ELR (cell line): ENCODE measurements at places on chromosomes 2 and 18.

DNA sequence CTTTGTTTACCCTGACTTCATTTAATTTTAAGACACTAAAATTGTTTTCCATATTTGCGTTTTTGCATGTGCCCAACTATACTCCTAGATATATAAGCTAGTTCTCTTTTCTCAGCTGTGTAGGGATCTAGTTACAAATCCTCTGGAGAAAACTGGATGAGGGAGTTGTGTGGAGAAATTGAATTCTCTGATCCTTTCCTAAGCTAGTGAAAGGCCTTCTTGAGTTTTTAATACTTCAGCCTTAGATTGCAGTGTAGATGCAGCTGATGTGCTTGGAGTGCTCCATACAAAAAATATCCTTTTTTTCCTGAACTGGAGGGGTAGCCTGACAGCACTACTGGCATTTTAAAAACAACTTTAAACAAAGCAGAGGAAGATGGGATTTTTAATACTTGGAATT lies 8.6 kb upstream of the MTX2 start:
- DNase-seq: no peak

DNA sequence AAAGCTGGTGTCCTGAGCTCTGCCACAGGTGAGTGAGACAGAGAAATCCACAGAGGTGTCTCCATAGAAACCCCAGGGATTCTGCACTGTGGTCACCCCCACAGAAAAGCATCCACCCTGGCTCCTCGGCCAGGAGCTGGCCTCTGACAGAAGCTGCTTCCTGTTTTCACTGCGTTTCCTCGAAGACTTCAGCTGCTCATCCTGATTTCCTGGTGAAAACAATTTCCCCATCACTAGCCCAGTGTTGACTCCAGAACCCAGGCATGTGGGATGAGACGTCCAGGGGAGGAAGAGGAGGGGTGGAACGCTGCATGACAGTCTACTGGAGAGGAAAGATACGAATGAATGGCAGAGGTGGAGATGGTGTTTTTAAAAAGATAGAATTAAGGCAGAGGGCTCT lies 60.3 kb upstream of the GPR45 start:
- DNase-seq: no peak

DNA sequence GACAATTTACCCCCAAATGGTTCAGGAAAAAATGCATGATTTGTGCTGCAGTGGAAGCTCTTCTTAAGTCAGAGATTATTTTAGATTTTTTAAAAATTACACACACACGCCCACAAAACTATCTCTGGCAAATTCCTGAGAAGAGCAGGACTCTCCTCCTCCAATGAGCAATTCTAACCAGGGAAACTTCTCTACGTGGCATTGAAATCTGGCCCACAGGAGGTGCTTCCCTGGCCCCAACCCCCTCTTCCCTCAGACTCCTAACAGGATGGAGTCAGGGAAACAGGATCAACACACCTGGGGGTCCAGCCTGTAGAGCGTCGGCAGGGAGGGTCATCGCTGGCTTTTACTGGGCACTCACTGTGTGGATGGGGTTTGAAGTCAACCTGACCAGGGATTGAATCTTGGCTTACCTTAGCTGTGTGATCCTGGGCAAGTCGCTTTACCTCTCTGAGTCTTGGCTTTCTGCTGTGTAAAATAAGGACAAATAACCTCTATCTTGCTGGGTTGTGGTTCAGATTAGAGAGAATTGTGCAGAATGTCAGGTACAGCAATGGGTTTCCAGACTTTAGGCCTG lies 65.4 kb upstream of the ASAP2 start:
- DNase-seq: no peak

DNA sequence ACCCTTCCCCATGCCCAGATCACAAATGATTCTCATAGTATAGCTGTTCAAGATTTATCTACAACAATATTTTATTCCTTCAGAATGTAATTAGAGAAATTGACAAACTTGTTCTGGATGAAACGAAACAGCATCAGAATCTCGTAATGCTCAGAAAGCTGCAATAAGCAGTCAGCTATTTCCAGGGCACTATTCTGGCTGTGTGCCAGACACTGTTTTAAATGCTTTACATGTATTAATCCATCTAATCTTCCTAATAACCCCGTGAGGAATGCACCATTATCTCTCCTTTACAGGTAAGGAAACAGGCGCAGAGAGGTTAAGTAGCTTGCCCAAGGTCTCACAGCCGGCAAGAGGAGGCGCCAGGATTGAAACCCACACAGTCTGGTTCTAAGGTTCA lies 10.1 kb upstream of the LYPD6B start:
- DNase-seq: no peak

GRCh38 chr2:168697668-168698121 lies 104.7 kb upstream of the NOSTRIN start:
- DNase-seq: no peak

DNA sequence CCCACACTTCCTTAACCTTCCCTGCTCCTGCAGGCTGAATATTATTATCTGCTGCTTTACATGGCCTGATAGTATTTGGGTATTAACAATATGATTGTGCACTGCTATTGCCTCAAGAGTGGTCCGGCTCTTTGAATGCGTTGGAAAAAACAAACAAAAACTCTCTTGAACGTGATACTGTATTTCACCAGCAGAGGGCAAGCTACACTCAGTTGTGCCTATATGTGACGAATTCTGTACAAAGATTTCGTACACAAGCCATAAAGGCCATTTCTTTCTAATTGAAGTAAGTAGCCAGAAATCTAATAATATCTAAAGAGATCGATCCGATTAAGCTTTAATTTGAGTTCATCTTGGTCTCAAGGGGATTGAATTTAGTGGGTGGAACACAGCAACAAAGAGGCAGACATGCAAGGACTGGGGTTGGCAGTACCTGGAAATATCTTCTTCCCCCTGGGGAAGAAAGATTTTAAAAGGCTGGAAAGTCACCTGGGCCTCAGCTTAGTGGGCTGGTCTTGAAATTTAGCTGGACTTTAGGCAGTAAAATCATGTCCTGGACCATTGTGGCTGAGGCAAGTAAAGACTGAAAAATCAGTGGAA lies 49.3 kb upstream of the RAB6D start:
- DNase-seq: peak; percentile 62

DNA sequence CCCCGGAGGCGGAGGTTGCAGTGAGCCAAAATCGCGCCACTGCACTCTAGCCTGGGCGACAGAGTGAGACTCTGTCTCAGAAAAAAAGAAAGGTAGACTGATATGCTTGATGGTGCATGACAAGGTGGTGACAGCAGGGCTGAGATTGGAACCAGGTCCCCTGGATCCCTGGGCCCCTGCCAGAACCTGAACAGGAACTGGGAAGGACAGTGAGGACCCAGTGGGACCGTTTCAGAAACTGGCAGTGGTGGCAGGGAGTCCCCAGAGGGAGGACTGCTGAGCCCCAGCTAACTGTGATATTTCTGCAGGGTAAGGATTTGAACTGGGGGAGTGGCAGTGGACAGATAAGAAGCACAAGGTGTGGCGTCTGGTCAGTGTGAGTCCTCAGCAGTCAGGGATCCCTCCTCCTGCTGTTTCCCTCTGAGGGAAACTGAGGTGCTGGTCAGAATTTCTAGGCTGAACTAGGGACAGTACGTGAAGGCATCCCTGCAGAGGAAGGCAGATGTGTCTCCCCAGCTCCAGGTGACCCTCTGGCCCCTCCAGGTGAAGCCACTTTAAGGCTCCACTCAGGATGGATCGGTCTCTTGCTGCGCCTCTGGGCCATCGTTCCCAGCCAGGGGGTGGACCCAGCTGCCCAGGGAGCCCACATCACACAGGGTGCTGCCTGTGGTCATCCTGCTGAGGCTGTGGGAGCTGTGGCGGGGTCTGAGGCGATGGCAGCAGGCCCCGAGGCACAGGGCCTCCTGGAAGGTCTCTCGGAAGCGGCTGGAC lies 5.6 kb downstream of the NMUR1 start:
- DNase-seq: no peak

DNA sequence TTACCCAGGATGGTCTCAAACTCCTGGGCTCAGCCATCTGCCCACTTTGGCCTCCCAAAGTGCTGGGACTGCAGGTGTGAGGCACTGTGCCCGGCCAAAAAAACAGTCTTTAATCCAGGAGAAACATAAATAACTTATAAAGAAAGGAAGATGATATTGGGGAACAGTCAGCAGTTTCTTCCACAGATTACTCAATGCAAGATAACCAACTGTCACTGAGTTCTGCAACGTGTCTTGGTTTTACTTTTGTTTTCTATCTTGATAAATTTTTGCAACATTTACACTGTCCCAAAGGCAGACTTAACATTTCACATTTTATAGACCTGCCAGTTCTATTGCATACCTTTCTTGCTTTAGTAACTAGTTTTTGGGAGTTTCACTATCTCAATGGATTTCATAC lies 71.1 kb downstream of the ANKRD44 start:
- no peak for DNase-seq

DNA sequence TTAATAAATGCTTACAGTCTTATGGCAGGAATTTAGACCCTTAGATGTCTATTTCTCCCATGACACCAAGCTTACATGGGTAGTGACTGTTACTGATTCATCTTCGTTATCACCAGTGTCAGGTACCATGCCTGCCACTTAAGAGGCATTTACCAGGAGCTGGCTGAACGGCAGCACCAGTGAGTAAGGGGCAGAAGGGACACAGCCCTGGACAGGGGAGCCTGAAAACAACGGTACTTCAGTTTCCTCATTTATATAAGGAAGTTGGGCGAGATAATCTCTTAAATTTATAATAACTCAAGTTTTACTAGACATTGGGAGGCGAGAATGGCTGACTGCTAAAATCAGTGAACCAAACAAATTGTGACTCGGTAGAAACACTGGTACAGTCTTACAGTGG lies 1.2 kb downstream of the COA5 start:
- no peak for DNase-seq

DNA sequence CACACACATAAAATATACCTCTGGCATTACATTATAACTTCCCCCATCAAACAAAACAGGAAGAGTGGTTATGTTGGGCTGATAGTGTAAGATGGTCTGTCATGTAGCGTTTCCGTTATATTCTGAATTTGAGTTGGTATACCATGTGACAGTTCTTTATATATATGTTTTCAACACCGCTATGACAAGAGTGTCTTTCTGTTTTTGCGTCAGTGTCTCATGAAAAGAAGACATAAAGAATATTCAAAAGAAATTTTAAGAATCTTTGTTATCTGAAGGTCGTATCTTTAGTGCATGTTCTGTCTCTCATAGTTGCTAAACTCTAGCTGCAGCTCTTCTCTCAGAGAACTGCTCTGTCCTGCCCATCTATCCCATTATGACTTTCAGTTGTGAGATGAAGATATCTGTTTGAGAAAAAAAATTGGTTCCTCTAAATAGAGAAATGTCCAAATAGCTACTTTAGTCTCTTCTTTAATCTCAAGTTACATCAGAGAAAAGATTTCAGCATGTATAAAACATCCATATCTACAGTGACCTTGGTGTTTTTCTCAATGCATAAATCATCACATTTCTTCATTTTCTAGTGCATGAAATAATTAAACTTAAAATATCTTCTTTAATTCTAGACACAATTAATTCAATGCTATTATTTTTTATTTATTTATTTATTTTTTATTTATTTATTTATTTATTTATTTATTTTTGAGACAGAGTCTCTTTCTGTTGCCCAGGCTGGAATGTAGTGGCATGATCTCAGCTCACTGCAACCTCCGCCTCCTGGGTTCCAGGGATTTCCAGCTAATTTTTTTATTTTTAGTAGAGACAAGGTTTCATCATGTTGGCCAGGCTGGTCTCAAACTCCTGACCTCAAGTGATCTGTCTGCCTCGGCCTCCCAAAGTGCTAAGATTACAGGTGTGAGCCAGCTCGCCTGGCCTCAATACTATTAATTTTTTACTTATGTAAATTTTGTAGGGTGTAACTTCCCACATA lies 24.3 kb upstream of the PSME4 start:
- no peak for DNase-seq

GRCh38 chr2:187461294-187462261 lies 13.5 kb upstream of the CALCRL start:
- no peak for DNase-seq

GRCh38 chr2:68287580-68288441 lies 31.9 kb downstream of the CNRIP1 start:
- DNase-seq: peak; percentile 9

GRCh38 chr18:23943903-23944624 lies 70.5 kb upstream of the TTC39C start:
- no peak for DNase-seq

GRCh38 chr2:151260573-151261230 lies 961 bp downstream of the RBM43 start:
- peak; percentile 48 for DNase-seq

DNA sequence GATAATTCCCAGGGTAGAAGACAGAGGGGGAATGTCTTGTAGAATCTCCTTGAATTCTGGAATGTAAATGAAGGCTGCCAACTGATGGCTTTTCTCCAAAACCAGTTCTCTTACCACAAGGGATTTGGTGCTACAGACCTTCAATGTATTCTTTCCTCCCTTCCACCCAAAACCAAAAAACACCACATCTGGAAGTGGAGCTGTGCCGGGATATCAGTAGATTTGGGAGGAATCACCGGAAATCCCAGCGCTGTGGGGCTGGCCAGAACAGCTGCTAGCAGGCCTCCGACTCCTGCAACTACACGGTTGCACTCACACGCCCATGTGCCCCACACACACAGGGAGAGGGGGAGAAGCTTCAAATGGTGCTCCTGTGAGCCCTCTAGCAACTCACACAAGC lies 45.7 kb downstream of the RPL31 start:
- no peak for DNase-seq

DNA sequence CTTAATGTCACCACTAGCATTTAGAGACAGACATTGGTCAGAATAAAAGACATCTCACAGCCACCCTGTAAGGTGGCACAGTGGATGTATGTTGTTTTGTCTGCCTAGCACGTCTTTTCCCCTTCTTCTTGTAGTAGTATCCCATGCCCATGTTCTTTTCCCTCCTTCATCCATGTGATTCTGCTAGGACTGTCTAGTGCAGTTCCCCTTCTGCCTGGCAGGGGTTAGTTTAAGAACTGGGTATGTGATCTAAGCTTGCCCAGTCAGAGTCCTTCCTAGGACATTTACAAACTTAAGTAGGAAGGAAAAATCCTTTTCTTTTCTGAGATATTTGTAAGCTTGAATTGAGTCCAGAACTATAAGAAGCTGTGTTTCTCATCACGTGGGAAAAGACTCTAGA lies 172.3 kb downstream of the BABAM2 start:
- no peak for DNase-seq

DNA sequence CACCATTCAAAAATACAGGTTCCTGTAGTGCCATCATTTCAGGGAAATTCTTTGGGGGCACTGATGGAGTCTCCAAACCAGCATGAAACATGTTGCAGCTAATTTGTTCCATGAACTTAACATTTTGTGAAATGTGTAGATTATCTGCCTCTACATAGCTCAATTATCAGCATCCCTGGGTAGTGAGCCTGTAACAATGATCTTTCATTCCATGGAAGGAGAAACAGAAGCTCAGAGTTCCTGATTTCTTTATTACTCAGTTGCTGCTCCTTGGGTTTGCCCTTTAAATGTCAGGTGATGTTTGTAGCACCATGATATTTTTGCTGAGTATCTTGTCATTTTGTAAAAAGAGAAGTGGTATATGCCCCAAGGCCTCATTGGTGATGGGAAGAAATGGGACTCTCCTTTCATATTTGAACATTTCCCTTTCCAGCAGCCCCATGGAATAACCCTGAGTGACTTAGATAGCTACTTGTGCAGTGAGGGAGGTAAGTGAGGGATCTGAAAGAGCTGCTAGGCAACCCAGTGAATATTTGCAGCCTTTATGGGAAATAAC lies 146.9 kb downstream of the CERS6 start:
- no peak for DNase-seq
